Stimulated activated CD4-positive, alpha-beta T cell treated with anti-CD3 and anti-CD28 coated beads, Interleukin-1b, Interleukin-23, amount 100 ng/mL, for 1 hour (primary cell): ENCODE measurements at places on chromosomes 13 and 19.

DNA sequence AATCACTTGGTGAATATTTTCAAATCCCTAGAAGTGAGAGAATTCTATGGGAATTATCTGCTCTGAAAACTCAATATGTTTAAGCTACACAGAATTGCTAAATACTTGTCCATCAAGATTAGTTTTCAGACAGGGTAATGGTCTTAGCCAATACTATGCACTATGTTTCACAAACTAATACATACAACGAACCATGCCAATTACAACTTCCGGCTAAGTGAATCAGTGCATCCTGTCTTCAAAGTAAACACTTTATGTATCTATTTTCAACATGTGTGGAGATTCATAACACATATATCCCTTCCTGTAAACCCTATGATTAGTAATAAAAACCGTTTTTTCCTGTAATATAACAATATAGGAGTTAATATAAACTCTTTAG lies 181.5 kb downstream of the POSTN start:
- DNase-seq, result no peak

DNA sequence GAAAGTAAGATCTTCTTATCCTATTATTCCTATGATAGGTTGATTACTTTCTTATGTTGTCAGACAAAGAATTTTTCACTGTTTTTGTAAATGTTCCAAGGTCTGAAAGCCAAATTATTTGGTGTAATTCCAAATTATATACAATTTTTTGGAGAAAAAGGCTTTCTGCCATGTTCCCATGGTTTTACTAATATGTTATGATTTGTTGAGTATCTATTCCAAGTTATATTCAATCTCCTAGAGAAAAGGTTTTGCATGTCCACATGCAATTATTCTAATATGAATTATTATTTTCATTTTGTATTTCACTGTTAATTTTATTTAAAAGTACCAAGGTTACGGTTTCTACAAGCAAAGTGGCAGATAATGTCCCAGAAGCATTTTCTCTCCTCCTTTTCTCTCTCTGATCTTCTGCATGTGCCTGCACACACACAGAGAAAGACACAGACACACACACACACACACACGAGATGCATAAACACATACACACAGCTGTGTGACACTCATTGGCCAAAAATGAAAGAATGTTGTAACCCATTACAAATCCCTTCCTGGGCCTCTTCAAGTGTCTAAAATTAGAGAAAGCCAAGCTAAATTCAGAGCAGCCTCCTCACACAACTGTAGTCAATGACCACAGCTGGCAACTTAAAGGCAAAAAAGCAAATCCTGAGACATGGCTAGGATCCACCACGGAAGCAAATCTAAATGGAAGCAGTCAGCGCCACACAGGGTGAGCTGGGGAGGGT lies 621.0 kb downstream of the EFNB2 start:
- DNase-seq, result no peak

GRCh38 chr13:102707467-102707866 lies 12.6 kb upstream of the METTL21C start:
- no peak for DNase-seq

DNA sequence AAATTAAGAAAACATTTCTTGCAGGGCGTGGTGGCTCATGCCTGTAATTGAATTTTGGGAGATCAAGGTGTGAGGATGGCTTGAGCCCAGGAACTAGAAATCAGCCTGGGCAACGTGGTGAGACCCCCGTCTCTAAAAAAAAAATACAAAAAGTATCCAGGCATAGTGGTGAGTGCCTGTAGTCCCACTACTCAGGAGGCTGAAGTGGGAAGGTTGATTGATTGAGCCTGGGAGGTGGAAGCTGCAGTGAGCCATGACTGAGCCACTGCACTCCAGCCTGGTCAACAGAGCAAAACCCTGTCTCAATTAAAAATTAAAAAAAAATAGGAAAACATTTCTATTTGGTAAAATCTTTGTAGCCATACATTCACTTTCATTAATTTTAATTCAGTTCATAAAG lies 526.5 kb downstream of the PCDH9 start:
- DNase-seq, result no peak

DNA sequence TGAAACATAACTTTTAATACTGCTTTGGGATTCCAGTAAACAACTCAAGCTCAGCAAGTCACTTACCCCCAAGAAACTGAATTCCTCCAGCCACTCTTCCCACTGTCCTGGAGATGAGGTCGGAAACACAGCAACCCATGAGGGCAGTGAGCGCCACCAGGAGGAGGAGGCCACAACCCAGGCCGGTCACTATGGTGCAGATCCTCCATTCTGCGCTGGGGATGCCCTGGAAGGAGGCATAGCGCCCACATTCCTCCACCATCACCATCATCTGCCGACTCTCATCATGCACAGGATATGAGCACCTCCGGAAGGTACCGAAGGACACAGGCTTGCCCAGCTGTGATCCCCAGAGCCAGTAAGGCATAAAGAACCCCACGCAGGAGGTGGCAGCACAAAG lies 2.2 kb downstream of the LHFPL6 start:
- DNase-seq, result no peak

DNA sequence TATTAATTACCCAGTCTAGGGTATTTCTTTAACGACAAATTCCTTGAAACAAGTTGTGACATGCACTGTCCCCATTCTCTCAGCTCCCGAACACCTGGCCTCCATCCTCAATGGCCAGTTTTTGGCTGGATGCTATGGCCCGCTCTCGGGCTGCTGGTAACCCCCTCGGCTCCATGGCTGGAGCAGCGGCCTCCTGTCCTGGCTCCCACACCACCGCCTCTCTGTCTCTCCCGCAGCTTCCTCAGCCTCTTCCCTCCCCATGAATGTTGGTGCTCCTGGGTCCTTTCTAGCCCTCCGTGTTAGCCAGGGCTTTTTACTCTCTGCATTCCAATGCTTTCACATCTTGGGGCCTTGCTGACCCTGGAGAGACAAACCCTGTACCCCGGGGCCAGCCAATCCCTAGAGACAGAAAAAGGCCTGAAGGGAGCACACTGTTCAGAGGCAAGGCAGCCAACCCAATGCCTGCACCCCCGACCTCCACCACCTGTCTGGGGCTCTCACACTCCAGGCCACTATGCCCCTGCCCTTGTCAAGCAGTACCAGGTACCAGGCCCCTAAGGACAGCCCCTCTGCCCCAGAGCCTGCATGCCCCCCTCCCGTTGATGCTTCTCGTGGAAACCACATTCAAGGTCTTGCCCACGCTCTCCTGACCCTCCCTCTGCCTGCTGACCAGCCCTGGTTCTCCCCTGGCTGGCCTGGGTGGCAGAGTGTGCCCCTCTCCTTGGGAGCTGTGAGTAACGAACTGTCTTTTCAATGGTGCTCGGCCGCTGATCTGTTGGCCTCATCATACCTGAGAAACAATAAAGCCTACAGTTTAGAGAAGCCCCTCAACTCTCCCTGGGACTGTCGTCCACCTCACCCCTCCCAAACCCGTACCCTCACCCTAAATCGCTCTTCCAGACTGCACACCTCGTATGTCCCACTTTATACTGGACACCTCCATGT lies 86.9 kb upstream of the GPR183 start:
- DNase-seq, result no peak

- DNase-seq, result no peak
Observed at GRCh38 chr13:50122455-50122854, 107.2 kb downstream of the KCNRG start.

- no peak for DNase-seq
Observed at GRCh38 chr13:42027286-42027685, 21.2 kb upstream of the DGKH start.
